ENCODE measurements at places on chromosomes 2 and 18.

- DNase-seq: no peak
Observed at GRCh38 chr2:222724208-222724607, 52.8 kb downstream of the MOGAT1 start.

DNA sequence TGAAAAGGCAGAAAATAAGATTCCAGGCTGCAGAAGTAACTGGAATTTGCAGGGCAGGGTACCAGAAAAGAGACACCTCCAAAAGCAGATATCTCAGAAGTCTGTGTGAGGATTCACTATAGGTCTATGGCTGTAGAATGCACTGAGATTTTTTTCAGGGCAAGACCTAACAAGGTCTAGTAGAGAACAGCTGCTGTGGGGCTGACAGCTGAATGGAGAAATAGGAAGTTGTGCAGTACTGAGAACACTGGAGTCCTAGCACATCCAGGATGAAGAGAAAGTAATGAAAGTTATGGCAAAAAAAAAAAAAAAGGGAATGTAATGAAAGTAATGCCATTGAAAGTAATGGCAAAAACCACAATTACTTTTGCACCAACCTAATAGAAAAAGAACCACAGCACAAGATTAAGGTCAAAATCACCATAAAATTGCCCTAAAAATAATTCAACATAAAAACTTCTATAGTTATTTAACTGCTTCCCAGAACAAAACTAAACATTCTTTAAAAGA lies 57.3 kb downstream of the CPO start:
- DNase-seq: no peak

DNA sequence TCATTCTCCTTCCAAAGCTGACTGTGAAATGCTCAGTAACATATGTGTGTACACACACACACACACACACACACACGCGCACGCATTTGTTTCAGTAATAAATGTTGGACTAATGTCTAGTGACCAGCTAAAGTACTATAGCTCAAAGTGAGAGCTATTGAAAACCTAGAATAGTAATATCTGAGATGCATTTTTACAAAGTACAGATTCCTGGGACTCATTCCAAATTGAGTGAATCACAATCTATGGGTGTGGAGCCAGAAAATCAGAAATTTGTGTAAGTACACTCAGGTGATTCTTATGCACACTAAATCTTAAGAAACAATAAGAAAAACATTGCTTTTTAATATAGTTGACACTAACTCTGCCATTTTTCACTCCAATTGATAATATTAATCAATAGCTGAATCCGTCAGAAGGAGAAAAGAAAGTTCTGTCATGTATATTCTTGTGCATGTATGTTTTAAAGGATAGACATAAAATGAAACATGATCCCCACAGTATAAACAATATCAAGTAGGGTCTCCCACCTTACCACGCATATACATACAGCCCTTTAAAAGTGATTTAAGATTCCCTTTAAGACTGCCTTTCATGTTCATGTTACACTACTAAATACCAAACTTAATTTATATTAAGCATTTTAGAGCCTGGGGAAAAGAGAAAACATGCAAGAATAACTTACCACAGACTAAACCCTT lies 123.5 kb downstream of the ATAD2B start:
- DNase-seq: no peak

DNA sequence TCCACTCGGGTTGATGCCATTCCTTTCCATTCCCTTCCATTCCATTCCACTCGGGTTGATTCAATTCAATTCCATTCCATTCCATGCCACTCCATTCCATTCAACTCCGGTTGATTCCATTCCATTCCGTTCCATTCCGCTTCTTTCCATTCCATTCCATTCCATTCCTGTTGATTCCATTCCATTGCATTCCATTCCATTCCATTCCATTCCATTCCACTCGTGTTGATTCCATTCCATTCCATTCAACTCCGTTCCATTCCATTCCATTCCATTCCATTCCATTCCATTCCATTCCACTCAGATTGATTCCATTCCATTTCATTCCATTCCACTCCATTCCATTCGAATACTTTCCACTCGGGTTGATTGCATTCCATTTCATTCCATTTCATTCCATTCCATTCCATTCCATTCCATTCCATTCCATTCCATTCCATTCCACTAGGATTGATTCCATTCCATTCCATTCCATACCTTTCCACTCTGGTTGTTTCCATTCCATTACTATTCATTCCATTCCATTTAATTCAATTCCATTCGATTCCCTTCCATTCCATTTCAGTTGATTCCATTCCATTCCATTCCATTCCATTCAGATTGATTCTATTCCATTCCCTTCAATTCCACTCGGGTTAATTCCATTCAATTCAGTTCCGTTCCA lies 1141.8 kb downstream of the RPIA start:
- no peak for DNase-seq

- DNase-seq: no peak
Observed at GRCh38 chr18:45046228-45046627, 365.5 kb downstream of the SETBP1 start.

GRCh38 chr2:61470122-61470951 lies 550 bp downstream of the USP34 start:
- peak; percentile 66 for DNase-seq

- no peak for DNase-seq
Observed at GRCh38 chr2:227106845-227107759, 56.9 kb downstream of the COL4A4 start.

DNA sequence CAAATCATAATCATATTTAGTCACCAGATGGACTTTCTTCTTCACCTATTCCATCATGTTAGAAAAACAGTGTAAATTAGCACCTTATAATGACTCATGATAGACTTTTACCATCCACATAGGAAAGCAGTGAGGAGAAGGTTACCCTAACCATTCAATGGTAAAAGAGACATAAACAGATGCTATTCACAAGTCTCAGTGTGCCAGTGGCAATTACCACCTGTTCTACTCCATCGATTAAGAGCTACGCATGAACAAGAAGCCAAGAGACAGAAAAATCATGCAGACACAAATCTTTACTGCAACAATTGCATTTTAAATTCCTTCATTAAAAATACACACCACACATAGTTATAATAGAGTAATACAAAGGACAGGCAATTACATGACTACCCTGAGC lies 106.7 kb upstream of the CHAC2 start:
- DNase-seq: no peak

GRCh38 chr2:72990695-72991438 lies 73.5 kb downstream of the EMX1 start:
- no peak for DNase-seq

DNA sequence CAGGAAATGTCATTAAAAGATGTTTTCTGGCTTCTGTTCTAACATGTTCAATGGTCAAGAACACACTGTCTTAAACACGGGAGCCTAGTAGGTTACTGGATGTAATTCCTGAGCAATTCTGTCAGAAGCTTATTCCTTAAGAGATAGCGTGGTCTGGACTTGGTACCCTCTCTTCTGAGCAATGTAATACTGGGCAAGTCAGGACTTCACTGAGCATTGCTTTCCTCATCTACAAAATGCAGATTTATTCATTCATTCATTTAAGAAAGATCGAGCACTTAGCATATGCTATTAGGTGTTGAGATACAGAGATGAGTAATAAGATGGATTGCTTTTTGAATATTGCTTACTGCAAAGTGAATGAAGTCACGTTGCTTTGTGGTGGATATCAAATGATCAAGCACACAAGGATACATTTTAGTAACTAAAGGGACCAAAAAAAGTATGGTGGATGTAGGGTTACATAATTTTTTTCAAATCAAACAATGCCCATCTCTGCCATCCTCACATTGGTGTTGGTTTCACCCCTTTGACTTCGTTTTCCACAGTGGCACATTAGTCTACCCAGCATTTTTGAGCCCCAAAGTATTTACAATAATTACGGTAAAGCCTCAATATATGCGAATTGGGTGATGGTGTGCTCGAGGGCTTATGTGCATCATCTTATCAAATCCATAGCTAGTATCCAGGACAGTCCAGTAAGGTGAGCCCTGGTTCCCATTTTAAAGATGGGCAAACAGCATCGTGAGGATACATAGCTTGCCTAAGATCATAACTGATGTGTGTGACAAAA lies 65.3 kb downstream of the ZC3H6 start:
- no peak for DNase-seq

GRCh38 chr18:41490861-41491260 lies 464.2 kb upstream of the PIK3C3 start:
- no peak for DNase-seq

- DNase-seq: no peak
Observed at GRCh38 chr2:236473691-236474090, 95.9 kb upstream of the ACKR3 start.

- no peak for DNase-seq
Observed at GRCh38 chr2:152161598-152161997, 14.0 kb downstream of the STAM2 start.

- DNase-seq: no peak
Observed at GRCh38 chr2:216308576-216308975, 63.7 kb downstream of the MARCHF4 start.

DNA sequence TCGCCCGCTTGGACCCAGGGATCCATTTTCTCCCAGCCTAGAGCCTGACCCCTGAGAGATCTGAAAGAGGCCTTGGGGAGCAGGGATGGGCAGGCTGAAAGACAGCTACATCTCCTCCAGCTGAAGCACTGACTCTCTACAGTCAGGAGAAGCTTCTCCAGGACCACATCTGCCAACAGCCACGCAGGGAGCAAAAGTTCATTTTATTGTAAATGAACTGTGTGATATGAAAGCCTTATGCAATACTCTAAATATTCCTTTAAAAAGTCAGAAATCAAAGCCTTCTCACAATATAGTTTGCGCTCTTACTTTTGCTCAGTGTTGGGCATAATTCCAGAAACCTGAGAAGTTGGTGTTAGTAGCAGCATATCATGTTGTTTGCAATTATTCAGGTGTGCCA lies 428.9 kb upstream of the RAB6C start:
- no peak for DNase-seq

DNA sequence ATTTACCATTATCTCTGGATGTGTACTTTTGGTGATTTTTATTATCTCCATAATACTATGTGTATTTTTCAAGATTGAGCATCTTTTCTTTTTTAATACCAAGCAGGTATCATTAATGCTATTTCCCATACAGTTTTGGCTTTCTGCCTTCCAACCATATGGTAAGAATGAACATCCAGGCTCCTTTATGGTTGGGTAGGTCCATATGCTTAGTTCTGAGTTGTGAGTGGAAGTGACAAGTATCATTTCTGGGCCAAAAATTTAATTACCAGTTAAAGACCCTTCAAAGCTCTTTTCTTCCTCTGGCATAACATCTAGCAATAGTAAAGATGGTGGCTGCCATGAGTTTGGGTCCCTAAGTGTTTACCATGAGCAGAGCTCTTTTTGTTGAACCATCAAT lies 4.3 kb upstream of the RBM43 start:
- DNase-seq: no peak

- DNase-seq: no peak
Observed at GRCh38 chr2:65845442-65846182, 413.2 kb upstream of the SPRED2 start.

GRCh38 chr2:21453723-21454450 lies 330.1 kb downstream of the TDRD15 start:
- no peak for DNase-seq

DNA sequence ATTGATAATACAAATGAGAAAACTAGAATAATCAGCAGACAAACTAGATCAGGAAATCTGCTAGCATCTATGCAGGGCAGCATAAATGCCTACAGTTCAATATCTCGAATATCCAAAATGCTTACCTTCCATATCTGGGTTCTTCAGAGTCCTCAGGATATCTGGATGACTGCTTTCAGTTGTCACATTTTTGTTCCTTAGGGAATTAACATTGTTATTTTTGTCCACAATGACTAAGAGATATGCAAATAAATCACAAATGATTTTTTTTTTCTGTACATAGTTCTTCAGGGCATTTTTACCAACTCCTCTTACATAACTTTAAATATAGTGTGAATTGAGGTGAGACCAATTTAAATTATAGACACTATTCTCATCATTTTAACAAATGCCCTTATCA lies 80.9 kb downstream of the AQP4 start:
- no peak for DNase-seq

DNA sequence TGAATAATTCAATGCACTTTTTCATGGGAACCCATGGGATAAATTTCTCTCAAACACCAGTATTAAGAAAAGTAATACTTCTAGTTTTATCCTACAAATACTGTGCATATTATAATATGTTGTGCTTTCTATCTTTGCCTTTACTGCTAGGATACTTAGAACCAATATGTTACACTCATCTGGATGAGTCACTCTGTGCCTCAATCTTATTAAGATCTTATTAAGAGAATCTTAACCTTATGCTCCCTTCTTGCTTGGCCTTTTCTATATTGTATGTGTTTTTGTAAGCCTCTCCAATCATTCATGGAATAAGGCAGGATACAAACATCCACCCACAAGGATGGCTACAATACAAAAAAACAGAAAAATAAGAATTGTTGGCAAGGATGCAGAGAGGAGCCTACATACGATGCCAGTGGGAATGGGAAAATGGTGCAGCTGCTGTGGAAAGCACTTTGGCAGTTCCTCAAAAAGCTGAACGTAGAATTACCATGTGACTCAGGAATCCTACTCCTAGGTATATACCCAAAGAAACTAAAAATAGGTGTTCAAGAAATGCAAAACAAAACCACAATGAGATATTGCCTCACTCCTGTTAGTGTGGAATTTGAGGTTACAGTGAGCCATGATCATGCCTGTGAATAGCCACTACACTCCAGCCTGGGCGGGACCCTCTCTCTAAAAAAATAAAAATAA lies 10.7 kb upstream of the TWSG1 start:
- DNase-seq: no peak

DNA sequence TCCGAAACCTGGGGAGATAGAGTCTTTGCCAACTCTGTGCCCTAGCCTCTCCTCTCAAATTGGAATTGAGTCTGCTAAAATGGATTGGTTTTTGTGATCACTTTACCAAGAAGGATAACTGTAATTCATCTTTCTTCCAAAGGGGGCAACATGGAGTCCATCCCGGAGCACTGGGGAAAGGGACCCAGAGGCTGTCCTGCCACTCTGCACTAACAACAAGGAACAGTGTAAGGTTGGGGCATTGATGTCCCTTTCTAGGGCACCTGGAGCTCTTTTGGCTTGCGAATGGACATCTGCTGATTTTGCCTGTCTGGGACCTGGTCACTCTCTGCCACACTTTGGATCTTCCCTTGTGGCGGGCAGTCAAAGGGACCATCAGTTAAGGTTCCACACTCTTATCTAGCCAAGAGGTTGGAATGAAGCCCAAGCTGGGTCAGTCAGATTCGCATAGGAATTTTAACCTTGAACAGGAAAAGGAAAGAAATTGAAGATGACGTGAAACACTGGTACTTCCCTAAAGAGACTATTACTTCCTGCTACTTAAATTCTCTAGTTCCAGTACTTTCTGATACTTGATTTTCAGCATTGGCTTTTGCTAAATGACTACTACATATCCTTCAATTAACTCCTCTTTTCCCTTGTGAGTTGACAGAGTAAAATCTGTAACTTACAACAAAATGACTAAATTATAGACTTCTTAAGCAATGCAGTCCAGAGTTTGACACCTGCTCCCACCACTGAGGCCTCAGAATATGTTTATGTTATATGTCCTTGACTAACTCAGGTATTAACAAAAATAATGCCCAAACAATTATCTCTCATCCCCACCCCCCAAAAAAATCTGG lies 64.7 kb upstream of the KLF7 start:
- DNase-seq: no peak

All from activated T-helper 2 cell treated with anti-CD3 and anti-CD28 coated beads, Interferon-gamma antibody, Interleukin-2, Interleukin-4, amounts not matched to agents 10 μg/mL and 5 μg/mL and 100 μg/mL, durations not matched to agents 14 hours and 24 hours and 36 hours (primary cell).